Large intestine (tissue), 12 donors: ENCODE measurements at places on chromosomes 7 and 10. TPM values are rescaled to one million over a fixed set of nuclear protein-coding genes. Genes with fewer than 3 reads are reported as not detected.

DNA sequence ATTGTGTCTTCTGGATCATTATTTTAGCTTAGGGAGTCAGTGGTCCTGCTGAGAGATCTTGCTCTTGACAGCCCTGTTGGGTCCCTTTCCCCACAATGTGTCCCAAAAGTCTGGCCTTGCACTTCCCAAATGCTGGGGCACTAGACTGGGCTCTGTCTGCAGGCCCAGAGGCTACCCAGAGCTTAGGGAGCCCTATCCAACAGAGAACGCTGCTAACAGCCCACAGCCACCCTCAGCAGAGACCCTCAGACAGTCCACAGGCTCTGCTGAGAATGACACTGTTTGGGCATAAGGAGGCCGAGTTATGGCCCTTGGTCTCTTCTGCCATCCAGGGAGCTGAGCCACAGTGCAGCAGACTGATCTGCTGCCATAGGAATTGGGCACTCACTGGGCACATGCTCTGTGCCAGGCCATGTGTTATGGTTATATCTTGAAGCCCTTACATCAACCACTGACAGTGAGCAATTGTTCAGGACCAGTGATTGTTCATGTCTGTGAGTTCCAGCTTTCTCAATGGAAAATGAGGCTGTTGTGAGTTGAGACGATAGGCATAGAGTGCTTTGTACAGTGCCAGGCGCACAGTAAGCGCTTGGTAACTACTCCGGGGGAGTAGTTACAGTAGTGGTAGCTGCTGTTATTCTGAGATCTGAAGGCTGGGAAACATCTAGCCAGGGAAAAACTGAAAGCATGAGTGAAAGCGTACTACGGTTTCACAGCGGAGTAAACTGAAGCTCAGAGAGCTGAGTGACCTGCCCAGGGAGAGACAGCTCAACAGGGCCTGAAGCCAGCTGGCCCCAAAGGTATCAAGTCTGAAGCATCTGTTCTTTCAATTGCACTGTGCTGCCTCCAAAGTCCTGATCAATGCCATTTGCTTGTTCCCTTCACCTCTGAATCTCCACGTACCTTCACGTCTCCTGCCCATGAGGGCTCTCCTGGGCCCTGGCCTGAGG, 77.6 kb upstream of the PRLHR start:
- DNase-seq, result no peak
- peaks cover 8% of the 10 kb centered on the region for H3K36me3 ChIP-seq
- no peaks in the 10 kb centered on the region for H3K27me3 ChIP-seq
- H3K4me1 ChIP-seq, result no peaks in the 10 kb centered on the region
- H3K4me3 ChIP-seq, result no peak overlapping the region

DNA sequence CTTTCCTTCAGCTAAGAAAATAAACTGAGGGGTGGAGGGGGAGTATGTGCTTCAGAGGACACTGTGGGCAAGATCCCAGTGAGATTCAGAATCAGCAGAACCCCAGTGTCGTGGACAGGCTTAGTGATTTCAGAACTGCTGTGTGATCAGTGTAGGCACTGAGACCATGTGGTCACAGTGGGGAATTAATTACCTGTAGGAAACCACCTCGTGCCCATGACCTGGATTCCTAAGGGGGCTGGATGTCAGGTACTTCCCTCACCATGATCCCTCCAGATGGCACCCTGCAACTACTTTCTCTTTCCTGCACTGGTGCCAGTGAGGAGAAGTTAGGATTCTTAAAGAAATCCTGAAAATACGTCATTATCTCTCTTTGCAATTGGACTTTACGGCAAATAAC, 64.4 kb downstream of the HBP1 start:
- no peak for DNase-seq
- no peak overlapping the region for H3K27ac ChIP-seq
- no peaks in the 10 kb centered on the region for H3K27me3 ChIP-seq
- no peak overlapping the region for H3K4me3 ChIP-seq

DNA sequence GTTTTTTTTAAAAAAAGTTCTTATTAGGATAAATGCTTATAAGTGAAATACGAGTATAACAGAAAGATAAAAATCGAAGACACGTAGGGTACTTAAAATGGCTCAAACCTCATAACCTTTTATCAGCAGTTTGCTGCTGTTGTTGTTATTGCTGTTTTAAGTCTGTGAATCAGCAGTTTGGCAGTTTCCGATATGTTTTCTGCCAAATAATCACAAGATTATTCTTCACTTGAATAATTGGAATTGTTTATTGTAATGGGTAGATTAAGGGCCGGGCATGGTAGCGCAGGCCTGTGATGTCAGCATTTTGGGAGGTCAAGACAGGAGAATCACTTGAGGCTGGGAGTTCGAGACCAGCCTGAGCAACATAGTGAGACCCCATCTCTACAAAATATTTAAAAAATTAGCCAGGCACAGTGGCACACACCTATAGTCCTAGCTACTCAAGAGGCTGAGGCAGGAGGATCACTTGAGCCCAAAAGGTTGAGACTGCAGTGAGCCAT, 177.6 kb downstream of the VTI1A start:
- H3K4me3 ChIP-seq, result no peak overlapping the region
- H3K27ac ChIP-seq, result no peak overlapping the region
- H3K27me3 ChIP-seq, result no peaks in the 10 kb centered on the region
- no peaks in the 10 kb centered on the region for H3K4me1 ChIP-seq

DNA sequence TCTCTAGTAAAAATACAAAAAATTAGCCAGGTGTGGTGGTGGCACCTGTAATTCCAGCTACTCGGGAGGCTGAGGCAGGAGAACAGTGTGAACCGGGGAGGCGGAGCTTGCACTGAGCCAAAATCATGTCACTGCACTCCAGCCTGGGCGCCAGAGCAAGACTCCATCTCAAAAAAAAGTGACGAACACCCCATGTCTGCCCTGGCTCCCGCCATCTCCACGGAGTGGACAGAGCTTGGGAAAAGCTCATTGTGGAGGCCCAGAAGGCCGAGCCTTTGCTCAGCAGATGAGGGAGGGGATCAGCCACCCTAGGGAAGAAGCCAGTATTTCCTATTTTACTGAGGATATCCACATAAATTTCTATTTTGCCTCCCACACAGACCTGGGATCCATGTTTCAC, 136.8 kb downstream of the DIP2C start:
- H3K4me3 ChIP-seq, result no peak overlapping the region
- no peak for DNase-seq
- H3K4me1 ChIP-seq, result no peaks in the 10 kb centered on the region
- H3K27ac ChIP-seq, result no peak overlapping the region
- H3K36me3 ChIP-seq, result no peaks in the 10 kb centered on the region

DNA sequence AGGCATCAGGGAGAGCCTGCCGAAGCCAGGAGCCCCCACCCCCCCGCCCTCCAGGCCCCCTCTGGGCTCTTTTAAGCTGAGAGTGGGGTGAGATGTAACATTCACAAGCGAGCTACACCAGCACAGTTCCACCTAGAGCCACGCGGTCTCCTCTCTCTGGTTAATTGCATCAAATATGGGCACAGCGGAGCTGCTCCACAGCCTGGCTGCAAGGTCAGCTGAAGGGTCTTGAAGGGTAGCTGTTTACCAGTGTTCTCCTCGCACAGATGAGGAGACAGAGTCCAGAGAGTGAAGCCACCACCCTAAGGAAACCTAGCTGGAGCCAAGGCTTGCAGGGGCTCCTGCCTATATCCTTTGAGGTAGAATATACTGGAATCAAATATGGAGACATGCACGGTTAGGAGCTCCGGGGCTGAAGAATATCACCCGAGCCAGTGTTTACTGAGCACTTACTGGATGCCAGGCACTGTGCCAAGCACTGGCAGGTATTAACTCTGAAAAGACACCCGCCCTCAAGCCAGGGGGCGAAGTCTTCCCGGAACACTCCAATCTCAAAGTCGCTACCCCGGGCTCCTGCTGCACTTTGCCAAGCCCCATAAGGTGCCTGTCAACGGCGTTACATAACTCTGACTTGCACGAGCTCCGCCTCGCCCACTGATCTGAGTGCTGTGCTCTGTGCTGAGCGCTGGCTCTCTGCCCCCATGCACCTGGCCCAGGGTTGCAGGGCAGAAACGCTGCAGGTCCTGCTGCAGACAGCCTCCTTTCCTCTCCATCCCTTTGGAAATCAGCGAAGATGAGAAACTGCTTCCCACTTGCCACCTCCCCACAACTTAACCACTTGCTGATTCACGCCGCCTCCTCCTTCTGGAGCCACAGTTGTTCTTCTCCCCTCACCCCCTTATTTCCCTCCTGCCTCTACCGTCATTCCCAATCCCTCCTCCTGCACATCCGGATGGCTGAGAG, 5.4 kb downstream of the CHST15 start:
- H3K36me3 ChIP-seq, result no peaks in the 10 kb centered on the region
- no peak overlapping the region for H3K4me3 ChIP-seq
- no peaks in the 10 kb centered on the region for H3K4me1 ChIP-seq
- no peak for DNase-seq
- peaks cover 38% of the 10 kb centered on the region for H3K27me3 ChIP-seq

DNA sequence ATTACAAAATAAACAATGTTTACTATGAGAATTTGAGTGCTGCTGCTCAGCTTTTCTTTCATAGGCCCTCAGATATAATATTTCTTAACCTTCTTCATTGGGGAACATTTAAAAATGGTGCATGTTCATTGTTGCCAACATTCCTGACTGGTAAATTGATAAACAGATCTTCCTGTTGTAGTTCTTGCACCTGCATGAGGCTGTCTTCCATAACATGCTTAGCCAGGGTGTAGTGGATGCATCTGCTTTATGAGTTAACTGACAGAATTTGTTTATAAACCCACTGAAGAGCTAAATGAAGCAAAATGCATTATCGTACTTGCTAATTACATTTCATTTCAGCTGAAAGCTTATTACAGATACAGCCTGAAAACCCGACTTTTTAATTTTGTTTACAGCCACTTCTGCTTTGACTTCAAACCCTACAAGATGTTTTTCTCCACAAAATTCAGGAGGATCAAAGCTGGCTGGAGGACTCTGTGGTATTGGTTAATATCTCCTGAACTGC, 177.2 kb downstream of the SEM1 start:
- no peaks in the 10 kb centered on the region for H3K4me1 ChIP-seq
- H3K36me3 ChIP-seq, result no peaks in the 10 kb centered on the region
- no peak overlapping the region for H3K4me3 ChIP-seq

GRCh38 chr10:59865101-59865500, 41.3 kb downstream of the CCDC6 start:
- H3K27ac ChIP-seq, result no peak overlapping the region
- H3K4me1 ChIP-seq, result no peaks in the 10 kb centered on the region
- H3K36me3 ChIP-seq, result peaks cover 3% of the 10 kb centered on the region

DNA sequence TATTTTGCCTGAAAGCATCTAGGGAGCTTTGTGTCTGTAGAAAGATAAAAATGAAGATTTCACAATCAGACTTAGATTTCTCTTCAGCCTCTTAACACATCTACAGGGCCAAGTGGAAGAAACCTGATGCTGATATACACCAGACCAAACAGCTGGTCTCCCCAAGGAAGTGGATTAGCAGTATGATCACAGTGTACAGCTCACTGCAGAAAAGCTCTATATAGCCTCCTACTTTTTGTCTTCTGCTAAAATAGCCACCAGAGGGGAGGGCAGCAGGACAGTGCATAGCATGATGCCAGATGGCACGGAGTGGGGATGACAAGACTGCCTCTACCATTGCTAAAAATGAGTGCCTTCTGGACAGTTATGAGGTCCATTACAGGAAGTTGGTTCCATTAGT, 16.0 kb downstream of the FAM13C start:
- DNase-seq, result no peak
- no peak overlapping the region for H3K27ac ChIP-seq
- H3K4me1 ChIP-seq, result no peaks in the 10 kb centered on the region
- no peak overlapping the region for H3K4me3 ChIP-seq
- no peaks in the 10 kb centered on the region for H3K27me3 ChIP-seq

- H3K4me3 ChIP-seq, result no peak overlapping the region
- no peaks in the 10 kb centered on the region for H3K36me3 ChIP-seq
- H3K4me1 ChIP-seq, result peaks cover 4% of the 10 kb centered on the region
- peaks cover 74% of the 10 kb centered on the region for H3K27me3 ChIP-seq
- no peak overlapping the region for H3K27ac ChIP-seq
Measured at GRCh38 chr10:100653957-100654781, 91.2 kb upstream of the PAX2 start.

The TRPV5 gene
- polyA plus RNA-seq, result 0.73 TPM

The SERPINE1 gene
- 1.7 TPM for polyA plus RNA-seq
